ENCODE measurements at places on chromosomes 4 and X.

DNA sequence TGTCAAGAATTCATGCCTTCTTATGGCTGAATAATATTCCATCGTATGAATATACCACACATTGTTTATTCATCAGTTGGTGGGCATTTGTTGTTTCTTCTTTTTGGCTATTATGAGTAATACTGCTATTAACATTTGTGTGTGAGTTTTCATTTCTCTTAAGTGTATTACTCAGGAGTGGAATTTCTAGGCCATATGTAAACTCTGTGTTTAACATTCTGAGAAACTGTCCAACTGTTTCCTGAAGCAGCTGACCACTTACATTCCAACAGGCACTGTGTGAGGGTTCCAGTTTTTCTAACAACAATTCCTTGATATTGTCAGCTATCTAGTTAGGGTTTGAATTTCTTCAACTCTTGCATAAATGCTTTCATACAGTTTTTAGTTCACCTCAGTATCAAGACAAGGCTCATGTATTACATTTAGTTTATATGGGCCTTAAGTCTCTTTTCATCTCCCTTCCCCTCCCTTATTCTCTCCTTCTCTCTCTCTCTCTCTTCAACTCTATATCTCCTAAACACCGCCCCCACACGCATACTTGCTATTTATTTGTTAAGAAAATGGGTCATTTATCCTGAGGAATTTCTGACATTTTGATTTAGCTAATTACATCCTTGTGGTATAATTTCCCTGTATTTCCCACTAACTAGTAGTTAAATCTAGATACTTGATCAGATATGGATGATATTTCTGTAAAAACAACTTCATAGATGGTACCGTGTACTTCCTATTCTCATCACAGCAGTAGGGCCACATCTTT is 77.4 kb downstream of the WDR19 start:
- DNase-seq, result no peak

GRCh38 chr4:97498875-97499274 is 644.4 kb downstream of the STPG2 start:
- no peak for DNase-seq

GRCh38 chrX:136619899-136620505 is 28.0 kb upstream of the CD40LG start:
- DNase-seq, result no peak

DNA sequence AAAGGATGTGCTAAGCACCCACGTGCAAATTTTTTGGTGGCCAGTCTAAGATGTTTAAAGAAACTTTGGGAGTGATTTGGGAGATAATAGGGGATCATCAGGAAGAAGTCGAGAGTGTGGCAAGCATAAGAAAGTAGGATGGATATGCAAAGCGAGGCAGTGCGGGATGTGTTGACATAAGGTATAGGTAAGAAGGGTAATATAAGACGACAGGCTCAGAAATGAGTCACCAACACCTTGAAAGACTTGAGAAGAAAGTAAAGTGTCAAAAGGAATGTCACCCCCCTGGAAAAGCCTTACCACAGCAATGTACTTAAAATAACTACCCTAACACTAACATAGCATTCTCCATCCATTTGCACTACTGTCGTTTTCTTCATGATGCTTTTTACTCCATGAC is 69.8 kb upstream of the BMP2K start:
- DNase-seq, result no peak

DNA sequence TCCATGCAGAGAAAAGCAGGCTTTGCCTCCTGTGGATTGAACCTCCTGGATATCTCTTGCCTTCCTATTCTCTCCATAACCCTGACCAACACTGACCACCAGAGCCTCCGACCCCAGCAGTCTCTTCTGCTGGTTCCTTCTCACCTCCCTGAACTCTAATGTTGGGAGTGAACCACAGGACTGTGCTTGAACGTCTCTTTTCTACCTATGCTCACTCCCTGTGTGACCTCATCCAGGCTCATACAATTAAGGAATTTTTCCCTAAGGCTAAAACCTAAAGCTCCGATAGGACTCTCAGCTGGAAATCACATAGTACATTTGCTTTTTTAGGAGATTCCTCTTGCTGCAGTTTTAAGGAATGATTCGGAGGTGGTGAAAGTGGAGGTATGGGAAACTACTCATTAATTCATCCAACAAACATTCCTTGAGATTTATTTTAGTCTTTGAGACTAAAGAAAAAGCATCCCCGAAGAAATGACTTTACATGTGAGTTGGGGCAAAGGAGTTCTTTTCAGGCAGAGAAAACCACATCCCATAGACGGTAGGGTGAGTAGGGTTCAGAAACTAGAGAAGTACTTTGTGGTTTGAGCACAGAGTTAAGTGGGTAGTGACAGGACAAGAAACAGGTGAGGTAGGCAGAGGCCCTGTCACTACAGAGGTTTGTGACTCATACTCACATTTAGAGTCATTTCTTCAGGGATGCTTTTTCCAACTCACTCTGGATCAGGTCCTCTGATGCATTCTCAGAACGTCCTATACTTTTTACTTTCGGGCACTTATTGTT is 30.8 kb downstream of the NDNF start:
- no peak for DNase-seq

All from stimulated activated CD8-positive, alpha-beta memory T cell treated with anti-CD3 and anti-CD28 coated beads, Interleukin-7, amount 100 ng/mL, for 1 hour (primary cell).